ENCODE measurements at places on chromosomes 12 and 14.

DNA sequence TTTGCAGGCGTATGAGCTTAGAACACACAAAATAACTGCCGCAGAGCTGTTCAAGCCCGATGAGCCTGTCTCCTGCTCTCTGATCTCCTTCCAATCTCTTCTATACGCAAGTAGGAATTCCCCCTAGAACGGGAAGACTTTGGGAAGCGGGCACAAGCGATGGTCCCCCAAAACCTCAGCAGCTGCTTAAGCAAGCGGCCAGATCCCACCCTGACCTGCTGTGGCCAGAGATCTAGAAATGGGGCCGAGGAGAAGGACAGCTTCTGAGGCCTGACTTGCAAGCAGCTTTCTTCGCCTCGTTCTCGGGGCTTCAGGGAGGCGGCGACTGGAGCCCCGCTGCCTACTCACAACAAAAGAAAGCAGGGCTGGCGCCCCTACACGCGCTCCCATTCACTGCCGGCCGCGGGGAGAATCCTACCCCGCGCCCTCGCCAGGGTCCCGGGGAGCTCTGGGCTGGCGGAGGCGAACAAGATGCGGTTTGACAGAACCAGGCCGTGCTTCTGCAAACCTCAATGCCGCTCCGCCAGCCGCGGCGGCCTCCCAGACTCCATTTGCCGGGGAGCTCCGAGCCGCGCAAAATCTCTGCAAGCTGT, 922 bp downstream of the TBX5 start:
- no peak for DNase-seq

DNA sequence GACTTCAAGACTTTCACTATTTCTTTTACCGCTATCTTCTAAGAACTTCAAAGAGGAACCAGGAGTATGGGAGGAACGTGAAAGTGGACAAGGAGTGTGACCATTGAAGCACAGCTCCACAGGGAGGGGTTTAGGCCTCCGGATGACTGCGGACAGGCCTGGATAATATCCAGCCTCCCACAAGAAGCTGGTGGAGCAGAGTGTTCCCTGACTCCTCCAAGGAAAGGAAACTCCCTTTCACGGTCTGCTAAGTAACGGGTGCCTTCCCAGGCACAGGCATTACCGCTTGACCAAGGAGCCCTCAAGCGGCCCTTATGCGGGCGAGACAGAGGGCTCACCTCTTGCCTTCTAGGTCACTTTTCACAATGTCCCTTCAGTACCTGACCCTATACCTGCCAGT, 267.0 kb downstream of the RPL10L start:
- DNase-seq = no peak

- no peak for DNase-seq
These were observed 4.3 kb upstream of the BDKRB1 start for GRCh38 chr14:96251656-96252155.

- DNase-seq = no peak
These were observed 75.0 kb downstream of the DIP2B start for GRCh38 chr12:50579757-50580267.

GRCh38 chr14:73879027-73879426, 7.6 kb upstream of the ZNF410 start:
- no peak for DNase-seq

DNA sequence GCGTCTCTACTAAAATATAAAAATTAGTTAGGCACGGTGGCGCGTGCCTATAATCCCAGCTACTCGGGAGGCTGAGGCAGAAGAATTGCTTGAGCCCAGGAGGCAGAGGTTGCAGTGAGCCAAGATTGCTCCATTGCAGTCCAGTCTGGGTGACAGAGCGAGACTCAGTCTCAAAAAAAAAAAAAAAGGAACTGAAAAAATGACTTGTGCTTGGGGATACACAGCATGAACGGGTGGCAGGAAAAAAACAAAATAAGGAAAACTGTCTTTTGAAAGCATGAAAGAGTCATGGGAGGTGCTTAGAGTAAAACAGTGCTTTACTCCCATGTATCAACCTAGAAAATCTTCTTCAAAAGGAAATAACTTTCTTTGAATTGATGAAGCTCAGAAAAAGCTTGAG, 80.8 kb downstream of the TMTC1 start:
- DNase-seq = no peak

GRCh38 chr14:95140060-95140858, 17.1 kb downstream of the DICER1 start:
- peak; percentile 9 for DNase-seq

DNA sequence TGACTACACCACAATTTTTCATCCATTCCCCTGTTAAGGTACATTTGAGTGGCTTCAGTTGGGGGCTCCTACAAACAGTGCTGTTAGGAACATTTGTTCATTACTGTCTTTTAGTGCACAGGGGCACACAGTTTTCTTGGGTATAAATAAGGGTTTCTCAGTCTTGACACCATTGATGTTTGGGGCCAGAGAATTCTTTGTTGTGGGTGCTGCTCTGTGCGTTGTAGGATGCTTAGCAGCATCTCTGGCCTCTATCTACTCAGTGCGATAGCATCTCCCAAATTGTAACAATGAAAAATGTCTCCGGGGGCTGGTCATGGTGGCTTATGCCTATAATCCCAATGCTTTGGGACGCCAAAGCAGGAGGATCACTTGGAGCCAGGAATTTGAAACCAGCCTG, 153.0 kb upstream of the MYL2 start:
- no peak for DNase-seq

DNA sequence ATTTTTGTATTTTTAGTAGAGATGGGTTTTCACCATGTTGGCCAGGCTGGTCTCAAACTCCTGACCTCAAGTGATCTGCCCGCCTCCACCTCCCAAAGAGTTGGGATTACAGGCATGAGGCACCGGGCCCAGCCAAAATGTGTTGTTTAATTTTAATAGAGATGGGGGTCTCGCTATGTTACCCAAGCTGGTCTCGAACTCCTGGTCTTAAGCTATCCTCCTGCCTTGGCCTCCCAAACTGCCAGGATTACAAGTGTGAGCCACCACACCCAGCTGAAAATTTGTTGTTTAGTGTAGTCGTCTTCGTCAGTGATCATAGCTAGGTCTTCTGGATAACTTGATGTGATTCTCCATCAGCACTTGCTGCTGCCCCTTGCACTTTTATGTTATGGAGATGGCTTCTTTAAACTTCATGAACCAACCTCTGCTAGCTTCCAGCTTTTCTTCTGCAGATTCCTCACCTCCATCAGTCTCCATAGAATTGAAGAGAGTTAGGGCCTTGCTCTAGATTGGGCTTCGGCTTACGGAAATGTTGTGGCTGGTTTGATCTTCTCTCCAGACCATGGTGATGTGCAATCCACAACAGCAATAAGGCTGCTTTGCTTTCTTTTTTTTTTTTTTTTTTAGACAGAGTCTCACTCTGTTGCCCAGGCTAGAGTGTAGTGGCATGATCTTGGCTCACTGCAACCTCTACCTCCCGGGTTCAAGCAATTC, 13.0 kb downstream of the ISCU start:
- DNase-seq = no peak
